ENCODE measurements at places on chromosomes 5 and 9.

- DNase-seq, result no peak
Observed at GRCh38 chr5:79936646-79937216, 54.3 kb downstream of the MTX3 start.

- no peak for DNase-seq
Observed at GRCh38 chr5:103424453-103425205, 138.0 kb downstream of the NUDT12 start.

GRCh38 chr9:136143215-136144001 is 24.7 kb upstream of the TMEM250 start:
- no peak for DNase-seq

DNA sequence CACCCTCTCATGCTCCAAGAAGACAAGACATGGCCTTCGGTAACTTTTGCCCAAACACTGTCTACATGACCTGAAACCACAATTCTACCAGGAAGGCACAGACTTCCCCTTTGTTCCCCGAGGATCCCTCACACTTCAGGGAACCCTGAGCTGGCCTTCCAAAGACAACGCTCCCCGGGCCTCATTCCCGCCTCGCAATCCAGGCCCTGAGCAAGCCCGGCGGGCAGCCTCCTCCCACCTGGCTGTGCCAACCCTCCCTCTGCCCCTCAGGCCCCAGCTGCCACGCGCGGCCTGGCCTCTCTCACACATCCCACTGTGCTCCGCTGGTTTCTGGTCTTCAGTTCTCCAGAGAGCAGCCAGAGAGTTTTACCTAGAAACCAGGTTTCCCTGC is 7.3 kb downstream of the QSOX2 start:
- DNase-seq, result no peak

GRCh38 chr5:170211575-170212334 is 21.0 kb upstream of the C5orf58 start:
- no peak for DNase-seq

Measured in activated CD4-positive, alpha-beta T cell treated with anti-CD3 and anti-CD28 coated beads, Interleukin-2, amount 50 U/mL, for 16 hours (primary cell).